ENCODE measurements at places on chromosomes 16 and 17.

GRCh38 chr17:65064452-65065019 is 8.0 kb upstream of the GNA13 start:
- DNase-seq: no peak

- DNase-seq: no peak
These were observed 16.9 kb downstream of the EMC8 start for GRCh38 chr16:85782451-85782850.

GRCh38 chr16:17578981-17579874 is 108.5 kb upstream of the XYLT1 start:
- DNase-seq: peak; percentile 47

DNA sequence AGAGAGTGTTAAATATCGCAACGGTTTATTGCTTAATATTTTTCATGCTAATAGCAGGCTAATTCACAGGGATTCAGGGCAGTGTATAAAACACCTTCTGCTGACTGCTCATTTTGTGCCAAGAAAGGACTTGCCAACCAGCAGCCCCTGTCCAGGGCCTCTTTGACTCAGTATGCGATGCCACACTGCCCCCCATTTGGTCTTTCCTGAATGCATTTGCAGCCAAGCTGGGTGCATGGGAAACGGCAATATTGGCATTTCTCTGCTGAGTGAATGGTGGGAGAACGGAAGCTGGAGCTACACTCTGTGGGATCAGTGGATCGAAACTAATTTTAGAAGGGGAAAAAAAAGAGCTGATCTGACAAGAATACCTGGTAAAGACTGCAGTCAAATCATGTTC is 152.9 kb upstream of the C16orf82 start:
- no peak for DNase-seq

DNA sequence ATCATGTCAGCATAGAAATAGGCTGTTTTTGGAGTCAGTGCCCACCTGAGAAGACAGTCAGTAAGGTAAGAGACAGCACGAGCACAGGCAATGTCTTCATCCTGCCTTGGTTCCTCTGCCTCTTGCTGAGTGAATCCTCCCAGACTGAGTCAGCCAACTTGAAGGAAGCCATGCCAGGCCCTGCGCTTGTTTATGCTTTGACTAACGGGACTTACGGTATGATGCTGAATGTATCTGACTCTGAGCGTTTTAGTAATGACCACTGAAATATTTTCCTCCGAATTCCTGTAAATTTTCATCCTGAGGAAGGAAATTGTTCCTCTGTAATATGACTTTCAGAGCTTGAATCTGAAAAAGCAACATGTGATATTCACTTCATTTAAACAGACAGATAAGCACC is 18.0 kb downstream of the C17orf67 start:
- no peak for DNase-seq

DNA sequence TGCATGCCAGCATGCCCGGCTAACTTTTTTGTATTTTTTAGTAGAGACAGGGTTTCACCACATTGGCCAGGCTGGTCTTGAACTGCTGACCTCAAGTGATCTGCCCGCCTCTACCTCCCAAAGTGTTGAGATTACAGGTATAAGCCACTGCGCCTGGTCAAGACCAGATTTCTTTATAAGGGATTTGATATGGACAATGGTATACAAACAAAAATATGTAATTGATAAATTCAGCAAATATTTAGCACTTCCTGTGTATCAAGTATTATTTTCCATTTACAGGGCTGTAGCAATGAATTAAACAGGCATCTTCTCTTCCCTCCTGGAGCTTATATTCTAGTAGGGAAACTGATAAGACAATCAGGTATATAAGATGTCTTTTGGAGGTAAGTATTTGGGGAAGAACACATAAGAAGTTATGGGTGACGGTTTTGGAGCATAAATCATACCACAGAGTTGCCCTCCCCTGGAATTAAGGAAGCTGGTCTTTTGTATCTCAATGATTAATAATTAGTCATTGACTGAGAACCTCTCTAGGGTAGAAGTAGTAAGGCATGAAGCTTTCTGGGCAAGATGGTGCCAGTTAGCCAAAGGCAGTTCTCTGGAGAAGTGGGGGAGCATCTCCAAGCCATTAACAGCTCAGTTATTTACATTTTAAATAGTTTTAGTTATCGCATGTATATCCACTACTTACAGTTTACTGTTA is 35.8 kb downstream of the TANC2 start:
- no peak for DNase-seq

DNA sequence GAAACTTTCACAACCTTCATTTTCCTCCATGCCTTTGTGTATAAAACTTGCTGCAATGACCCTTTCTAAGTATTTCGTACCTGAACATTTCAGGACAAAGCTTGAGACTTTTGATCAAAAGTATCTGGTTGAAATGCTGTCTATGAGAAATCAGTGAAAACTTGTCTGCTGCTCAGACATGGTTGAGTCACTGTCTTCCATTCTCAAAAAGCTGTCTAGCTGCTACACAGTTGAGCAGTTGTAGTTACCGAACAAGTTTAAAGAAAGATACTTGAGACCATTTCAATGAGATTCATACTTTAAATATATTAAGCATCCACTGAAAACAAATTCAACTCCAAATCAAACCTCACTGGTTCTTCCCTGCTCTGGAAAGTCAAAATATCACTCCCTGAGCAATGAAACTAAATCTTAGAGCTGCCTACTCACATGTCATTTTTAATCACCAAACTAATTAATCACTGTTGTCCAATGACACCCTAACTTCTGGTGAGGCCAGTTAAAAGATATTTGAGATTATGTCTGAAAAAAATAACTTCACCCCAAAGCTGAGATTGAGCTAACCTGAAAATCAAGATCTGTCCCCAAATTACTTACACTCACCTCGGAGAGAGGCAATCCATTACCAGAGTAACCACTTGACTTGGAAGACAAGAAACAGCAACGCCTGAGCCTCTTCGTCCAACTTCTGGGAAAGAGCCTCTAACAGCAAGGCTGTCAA is 488 bp downstream of the TMEM100 start:
- no peak for DNase-seq

GRCh38 chr16:65618333-65618732 is 496.5 kb upstream of the CDH11 start:
- DNase-seq: no peak

DNA sequence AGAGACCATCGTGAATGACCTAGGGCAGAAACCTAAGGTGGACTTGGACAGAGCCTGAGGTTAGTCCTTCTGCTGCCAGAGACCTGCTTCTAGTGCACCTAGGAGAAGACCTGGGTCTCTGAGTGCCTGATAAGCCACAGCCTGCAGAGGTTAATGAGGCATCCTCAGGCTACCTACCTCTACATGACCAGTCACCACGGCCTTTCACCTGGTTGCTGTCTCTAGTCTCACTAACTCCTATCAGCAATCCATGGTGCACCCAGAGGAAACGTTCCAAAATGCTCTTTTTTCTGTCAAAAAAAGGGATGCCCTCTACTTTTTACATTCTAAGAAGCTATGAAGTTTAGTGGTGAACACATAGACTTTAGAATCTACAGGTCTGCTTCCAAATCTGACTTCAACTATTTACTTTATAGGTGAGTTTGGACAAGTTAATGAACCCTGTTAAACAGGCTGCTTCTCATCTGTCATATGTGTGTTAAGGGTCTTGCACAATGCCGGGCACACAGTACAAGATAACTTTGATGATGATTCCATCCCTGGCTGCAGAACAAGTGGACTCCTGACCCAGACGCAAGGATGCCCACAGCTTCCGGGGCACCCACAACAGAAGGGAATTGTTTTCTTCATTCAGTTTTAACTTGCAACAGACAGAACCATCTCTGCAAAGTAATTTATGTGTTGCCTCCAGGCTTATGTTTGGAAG is 469.9 kb upstream of the CDH5 start:
- no peak for DNase-seq

- peak; percentile 72 for DNase-seq
These were observed at the start of gene ACSF3 for GRCh38 chr16:89093602-89094251. ACSF3 (plus strand) TSS chr16:89093852; CDS start chr16:89100682, 6,830 bp downstream.

DNA sequence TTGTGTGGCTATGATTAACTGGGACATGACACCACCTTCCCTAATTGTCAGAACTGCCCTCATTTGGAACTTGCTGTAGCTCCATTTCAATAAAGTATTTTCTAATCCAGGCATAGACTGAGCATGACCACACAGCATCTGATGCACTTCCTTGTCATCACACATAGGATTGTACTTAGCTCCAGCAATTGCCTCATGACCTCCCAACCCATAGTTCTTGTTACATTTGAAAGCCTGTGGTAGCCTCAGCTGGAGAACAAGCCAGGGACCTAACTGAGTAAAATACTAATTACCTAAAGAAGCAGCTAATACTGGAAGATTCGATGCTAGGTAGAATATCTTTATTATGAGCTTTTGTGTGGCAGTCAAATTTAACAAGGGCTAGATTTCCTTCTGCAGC is 187.3 kb upstream of the KIF2B start:
- no peak for DNase-seq

DNA sequence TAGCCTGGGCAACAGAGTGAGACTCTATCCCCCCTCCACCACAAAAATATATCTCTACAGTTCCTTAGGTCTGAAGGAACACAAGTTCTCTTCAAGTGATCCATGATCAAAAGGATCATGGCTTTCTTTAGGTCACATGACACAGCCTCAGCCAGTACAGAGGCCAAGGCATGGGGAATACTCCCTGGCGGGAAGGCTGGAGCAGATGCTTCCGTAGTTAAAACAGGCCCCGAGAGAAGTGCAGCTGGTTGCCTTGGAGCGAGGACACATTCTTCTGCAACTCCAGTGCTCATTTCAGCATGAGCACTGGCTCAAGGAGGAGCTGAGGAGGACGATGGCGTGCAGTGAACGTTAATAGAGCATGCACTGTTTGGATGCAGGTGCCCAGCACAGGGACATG is 13.5 kb downstream of the CDIP1 start:
- DNase-seq: no peak

DNA sequence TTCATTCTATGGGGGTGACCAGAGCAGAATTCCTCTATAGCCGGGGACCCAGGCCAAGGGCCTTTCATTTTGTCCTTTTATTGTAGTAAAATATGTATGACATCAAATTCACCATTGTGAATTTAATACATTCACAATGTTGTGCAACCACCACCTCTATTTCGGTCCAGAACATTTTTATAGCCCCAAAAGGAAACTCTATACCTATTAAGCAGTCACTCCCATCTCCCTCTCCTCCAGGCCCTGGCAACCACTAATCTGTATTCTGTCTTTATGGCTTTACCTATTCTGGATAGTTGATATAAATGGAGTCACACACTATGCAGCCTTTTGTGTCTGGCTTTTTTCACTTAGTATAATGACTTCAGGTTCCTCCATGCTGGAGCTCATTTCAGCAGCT is 9.7 kb upstream of the TNS4 start:
- no peak for DNase-seq

DNA sequence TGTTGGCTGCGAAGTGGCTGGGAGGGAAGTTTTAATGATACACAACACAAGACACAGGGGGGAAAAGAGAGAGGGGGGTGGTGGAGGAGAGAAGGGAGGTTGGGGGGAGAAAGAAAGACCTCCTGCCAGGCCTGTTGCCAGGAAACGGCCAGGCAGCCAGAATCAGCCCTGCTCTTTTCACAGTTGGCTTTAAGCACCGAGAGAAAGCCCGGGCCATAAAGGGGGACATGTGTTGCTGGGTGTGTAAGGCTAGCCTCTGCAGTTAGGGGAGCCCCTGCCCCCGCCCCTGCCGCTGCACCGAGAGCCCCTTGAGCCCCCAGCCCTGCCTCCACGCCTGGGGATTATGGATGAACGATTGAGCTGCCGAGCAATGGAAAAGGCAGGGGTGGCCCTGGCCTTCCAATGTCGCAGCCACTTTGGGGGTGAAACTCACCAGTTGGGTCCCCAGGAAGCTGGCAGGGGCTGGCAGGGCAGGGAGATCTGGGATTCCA is 13.9 kb upstream of the WNT3 start:
- no peak for DNase-seq

GRCh38 chr16:49472598-49472997 is 99.0 kb downstream of the C16orf78 start:
- DNase-seq: peak; percentile 9

DNA sequence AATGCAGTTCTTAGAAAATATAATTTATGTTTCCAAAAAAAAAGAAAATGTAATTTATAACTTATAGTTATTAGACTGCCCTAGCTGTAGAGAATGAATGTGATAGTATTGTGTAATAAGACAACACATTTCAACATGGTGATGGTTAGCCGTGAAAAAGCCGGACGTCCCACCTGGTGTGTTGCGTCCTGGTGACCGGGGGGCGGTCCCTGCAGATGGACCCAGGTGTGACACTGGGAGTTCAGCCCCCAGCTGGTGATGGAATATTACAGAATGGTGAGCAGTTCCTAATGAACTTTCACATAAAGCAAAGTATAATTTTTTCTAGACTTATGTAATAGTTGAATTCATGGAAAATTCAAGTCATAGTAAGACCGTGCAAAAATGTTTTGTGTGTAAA is 132.8 kb downstream of the LAT start:
- DNase-seq: no peak

- DNase-seq: no peak
These were observed 48.9 kb downstream of the MRM1 start for GRCh38 chr17:36650096-36650775.

GRCh38 chr16:85327731-85328675 is 215.7 kb upstream of the CIBAR2 start:
- DNase-seq: no peak

DNA sequence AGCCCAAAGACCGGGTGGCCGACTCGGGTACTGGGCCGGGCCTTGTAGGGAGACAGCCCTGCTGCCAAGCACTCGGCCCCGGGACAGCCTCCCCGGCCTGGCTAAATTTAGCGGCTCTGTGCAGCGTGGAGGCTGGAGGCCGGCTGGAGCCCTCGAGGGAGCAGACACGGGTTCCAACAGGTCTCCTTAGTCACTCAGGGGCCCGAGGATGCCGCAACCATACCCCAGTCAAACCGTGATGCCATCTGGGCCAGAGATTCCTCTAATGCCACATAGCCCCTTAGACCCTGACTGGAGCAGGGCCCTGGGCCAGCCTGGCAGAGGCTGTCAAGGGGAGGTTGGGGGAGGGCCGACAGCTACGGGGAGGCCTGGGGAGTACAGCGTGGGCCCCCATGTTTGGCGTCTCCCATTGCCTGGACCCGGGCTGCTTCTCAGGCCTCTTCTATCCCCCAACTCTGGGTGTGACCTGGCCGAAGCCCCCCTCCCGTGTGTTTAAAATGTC is 2.9 kb upstream of the P2RX1 start:
- no peak for DNase-seq

DNA sequence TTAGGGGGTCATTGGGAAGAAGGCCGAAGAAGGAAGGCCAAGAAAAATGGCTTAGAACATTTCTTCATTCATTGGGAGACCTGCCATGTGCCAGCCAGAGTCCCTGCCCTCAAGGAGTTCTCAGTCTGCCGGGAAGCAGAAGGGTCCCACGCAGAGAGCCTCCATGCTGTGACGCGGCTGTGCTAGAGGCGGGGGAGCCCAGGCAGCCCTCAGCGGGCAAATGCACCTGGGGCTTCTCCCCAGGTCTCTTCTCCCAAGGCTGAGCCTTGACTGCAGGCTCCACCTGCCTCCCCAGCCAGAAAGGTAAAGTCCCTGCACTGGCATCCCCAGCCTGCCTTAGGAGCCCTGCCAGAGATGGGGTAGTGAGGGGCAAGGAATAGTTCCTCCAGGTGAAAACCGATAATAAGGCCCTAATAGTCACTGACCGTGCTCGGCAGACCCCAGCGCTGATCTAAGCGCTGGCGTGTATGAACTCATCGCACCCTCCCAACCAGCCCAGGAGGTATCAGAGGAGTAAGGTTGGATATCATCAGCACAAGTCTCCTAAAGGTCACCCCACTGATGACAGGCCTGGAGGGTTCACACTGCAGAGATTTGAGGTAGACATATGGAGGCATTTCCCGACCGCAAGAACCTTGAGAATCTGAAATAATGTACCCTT is 6.0 kb upstream of the CDR2L start:
- no peak for DNase-seq

- no peak for DNase-seq
These were observed 68.7 kb upstream of the IRX3 start for GRCh38 chr16:54355251-54355650.

- DNase-seq: no peak
These were observed 17.5 kb downstream of the OTOP3 start for GRCh38 chr17:74953134-74953687.

Measured in CD4-positive, alpha-beta T cell treated with Interleukin-15 for 1 hour (primary cell).